ENCODE measurements at places on chromosomes 5 and 9.

- no peak for DNase-seq
These were observed 516.6 kb upstream of the DAB2 start for GRCh38 chr5:39941416-39941815.

DNA sequence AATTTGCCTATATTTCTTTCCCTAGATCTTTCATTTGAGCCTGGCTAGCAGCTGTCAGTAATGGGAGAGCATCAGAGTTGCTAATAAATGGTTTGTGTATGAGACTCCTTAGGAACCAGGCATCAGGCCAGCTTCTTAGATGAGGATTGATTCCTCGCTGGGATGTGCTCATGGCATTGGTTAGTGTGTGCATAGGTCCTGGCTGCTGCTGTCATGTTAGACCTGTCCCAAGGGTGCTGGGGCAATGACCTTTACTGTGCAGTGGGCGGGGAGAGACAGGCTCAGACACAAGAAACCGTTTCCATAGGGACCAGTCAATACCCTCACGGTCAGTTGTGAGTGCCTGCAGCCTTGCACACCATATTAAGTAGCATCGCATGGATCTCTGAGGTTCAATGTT, 112.3 kb upstream of the NR3C1 start:
- no peak for DNase-seq

GRCh38 chr5:68084396-68084795, 131.2 kb upstream of the PIK3R1 start:
- DNase-seq, result no peak

DNA sequence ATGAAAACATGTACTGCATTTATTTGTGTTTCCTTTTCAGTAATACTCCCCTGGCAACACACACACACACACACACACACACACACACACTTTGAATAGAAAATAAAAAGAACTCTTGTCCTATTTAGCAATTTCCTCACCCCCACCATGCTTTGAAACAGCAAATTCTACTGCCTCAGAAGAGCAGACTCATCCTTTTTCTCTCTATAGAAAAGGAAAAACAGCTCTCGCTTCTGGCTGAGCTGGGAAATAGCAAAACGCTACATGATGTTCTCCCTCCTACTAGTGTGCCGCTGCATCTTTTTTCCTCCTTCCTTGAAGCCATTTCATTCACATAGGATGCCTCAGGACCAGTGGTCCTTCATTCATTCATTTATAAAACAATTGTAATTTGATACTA, 453.6 kb downstream of the CSNK1G3 start:
- DNase-seq, result no peak

DNA sequence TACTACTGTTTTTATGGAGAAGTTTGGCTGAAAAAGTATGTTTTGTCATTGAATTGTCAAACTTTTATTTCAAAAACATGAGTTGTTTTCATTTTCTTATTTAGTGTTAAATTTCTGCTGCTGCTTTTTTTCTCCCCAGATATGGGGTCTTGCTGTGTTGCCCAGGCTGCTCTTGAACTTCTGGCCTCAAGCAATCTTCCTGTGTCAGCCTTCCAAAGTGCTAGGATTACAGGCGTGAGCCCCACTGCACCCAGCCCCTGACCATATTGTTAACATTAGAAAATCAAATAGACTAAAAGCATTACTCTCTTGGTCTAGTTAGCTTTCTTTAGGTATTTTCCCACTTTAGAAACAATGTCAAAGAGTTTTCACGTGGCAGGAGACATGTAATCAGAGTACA, 215.3 kb downstream of the KDM4C start:
- DNase-seq, result no peak
